ENCODE measurements at places on chromosomes 13 and 19.
A peak's percentile ranks its signal among the peaks of the same experiment; 100 is the strongest.

GRCh38 chr13:26476782-26477142 is 80.7 kb upstream of the WASF3 start:
- DNase-seq: no peak

GRCh38 chr13:37385956-37386670 is 212.5 kb downstream of the POSTN start:
- DNase-seq: no peak

GRCh38 chr19:17035842-17036424 is 9.3 kb upstream of the CPAMD8 start:
- DNase-seq: no peak

DNA sequence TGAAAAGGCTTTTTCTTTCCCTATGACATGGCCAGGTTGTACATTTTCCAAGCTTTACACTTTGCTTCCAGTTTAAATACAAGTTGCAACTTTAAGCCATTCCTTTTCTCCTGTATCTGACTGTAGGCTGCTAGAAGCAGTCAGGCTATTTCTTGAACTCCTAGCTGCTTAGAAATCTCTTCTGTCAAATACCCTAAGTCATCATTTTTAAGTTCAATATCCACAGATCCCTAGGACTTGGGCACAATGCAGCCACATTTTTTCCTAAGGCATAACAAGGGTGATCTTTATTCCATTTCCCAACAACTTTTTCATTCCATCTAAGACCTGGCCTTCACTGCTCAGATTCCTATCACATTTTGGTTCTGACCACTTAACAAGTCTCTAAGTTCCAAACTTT is 142.7 kb upstream of the TUBA3C start:
- no peak for DNase-seq

DNA sequence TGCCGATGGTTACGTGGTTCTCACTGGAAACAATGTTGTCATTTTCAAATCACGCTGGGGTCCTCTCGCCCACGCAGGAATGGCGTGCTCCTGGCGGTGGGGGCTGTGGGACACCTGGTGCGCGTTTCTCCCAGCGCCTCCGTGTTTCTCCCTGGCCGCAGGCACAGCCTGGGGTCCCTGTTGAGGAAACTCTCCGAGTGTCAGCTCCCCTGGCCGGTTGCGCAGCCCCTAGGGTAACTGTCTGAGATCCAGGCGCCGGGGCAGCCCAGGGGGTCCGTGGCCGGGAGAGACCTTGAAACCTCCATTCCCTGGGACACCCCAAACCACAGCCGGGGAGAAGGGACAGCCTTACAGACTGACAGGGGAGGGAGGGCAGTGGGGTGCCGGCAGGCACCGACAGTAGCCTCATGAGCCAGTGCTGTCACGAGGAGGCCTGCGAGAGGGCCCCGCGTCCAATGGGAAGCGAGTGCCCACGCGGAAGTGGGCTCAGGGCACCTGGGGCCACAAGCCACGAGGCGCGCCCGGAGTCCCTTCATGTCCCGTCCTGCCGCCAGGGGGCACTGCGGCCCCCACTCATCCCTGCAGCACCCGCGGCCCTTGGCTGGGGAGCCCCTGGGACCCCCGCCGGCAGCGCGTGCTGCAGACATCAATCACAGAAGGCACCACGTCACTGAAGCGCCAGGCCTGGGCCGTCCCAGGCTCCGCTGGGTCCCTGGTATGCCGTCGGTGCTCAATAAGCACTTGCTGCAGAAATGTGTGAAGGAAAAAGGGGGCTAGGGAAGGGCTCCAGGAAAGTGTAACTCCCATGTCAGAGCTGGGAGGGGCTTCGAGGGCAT is 9.5 kb downstream of the ADAMTSL5 start:
- DNase-seq: peak; percentile 82

DNA sequence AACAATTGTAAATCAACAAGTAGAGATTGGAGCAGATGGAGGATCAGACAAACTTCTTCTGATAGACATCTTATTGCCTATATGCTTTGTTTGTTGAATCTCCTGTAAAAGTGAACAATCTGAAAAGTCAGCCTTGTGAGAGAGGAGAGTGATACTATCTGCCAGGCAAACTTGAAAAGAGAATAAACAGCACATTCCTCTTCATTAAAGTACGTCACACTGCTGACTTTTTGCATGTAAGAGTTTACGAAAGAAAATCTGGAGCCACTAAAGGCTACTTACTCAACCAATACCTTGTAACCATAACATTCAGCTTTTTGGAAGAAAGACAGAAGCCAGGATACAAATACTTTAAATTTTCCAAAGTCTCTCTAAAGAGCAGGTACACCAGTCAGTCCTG is 42.5 kb downstream of the EDNRB start:
- DNase-seq: no peak

DNA sequence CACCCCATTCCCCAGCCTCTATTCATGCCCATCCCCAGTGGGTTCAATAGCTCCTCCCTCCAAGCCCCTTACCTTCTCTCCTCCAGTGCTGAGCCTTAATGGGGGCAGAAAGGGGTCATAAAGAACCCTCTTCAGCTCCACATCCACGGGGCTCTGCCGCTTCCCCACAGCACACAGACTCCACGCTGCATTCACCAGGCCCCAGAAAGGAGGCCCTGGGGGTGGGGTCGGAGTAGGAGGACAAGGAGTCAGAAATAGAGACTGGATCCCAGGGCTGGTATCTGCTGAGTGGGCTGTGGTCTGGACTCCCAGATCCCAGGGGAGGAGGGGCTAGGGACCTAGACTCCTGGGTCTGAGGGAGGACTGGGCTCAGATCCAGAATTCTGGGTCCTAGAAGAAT is 1.6 kb downstream of the CA11 start:
- DNase-seq: no peak

GRCh38 chr19:7149956-7150705 is 80.6 kb downstream of the ZNF557 start:
- DNase-seq: no peak

GRCh38 chr13:114089341-114089740 is 43.1 kb downstream of the RASA3 start:
- peak; percentile 57 for DNase-seq

- no peak for DNase-seq
These were observed 153.9 kb downstream of the TEX29 start for GRCh38 chr13:111474136-111475002.

- DNase-seq: no peak
These were observed 703.7 kb downstream of the UQCRFS1 start for GRCh38 chr19:28509079-28509895.

DNA sequence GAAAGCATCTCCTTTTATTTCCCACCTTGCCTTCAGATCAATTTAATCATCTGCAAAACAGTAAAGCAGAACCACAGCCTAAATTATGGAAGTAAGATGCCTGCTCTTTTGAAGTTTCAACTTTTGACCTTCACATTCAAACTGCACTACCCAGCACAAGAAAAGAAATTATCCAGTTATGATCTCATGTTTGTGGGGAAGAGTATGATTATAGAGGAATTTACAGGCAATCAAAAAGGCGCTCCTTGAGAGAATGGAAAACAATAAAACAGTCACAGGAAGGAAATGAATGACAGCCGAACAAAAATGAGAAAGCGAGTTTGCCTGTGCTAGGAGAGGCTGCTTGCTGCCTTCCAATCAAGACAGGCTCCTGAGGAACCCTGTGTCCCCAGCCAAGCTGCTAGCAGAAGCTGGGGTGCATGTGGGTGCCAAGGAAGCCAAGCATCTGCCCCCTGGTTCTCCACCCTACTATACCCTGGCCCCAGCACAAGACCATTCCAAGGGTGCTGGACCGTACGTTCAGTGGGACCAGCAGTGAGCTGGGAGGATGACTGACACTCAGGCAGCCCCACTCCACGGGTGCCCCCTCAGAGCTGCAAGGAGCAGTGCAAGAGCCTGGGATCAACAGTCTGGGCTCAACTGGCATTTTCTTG is 47.8 kb downstream of the PEPD start:
- peak; percentile 31 for DNase-seq

DNA sequence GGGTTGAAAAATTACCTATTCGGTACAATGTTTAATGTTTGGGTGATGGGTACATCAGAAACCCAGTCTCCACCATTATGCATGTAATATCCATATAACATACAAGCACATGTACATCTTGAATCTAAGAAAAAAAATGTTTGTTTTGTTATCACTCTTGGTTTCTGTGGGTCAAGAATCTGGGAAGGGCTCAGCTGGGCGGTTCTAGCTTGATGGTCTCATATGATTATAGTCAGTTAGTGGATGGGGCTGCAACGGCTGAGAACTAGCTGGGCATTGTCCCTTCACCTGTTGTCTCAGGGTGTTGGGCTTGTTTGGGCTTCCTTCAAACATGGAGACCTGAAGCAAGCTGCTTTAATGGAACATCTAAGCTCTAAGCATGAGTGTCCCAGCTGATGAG is 4.7 kb downstream of the ADGRE3 start:
- no peak for DNase-seq

GRCh38 chr13:23380534-23380933 is 53.0 kb downstream of the SACS start:
- no peak for DNase-seq

- no peak for DNase-seq
These were observed 232.6 kb downstream of the UQCRFS1 start for GRCh38 chr19:28980236-28980868.

DNA sequence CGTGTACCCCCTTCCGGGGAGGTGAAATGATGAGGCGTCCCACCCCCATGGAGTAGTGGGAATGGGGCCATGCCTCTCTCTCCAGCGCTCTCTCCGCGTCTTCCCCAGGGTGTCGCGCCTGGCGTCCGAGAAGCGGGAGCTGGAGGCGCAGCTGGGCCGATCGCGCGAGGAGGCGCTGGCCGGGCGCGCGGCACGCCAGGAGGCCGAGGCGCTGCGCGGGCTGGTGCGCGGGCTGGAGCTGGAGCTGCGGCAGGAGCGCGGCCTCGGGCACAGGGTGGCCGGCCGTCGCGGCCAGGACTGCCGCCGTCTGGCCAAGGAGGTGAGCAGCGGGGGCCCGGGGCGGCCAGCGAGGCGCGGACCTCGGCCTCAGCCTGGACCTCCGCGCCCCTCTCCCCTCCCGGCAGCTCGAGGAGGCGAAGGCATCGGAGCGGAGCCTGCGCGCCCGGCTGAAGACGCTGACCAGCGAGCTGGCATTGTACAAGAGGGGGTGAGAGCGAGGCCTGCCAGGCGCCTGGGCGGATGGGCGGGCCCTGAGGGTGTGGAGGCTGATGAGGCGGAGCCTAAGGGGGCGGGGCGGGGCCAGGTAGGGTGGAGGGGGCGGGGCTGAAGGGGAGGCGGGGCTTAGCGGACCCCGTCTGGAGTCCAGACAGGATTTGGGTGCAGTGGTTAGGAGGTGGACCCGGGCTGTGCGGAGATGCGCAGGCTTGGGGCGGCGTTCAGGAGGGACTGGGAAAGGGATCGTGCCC is 7.7 kb downstream of the PGLYRP1 start:
- peak; percentile 92 for DNase-seq

- no peak for DNase-seq
These were observed 31.2 kb downstream of the RCBTB2 start for GRCh38 chr13:48501705-48502104.

DNA sequence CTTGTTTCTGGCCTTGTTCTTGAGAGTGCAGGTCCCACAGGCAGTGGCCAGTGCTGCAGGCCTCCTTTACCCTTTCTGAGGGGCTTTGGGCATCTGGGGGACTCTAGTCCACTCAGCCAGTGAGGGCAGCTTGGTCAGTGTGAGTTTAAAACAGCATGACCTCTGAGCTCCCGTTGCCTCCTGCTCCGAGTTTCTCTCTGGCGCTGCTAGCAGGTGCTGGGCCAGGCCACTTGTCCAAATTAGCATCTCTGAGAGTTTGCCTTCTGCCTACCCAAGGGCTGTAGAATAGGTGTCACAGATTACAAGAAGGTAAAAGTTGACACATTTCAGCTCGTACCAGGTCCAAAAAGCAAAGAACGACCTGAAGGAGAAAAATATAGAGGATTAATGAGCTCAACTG is 105.9 kb downstream of the SIPA1L3 start:
- DNase-seq: no peak

GRCh38 chr13:108963846-108964600 is 334.6 kb downstream of the MYO16 start:
- DNase-seq: no peak

GRCh38 chr13:29193083-29193482 is 372.9 kb downstream of the MTUS2 start:
- DNase-seq: no peak

GRCh38 chr13:52846567-52847321 is 1.7 kb downstream of the PCDH8 start:
- DNase-seq: peak; percentile 73

GRCh38 chr13:99226513-99226912 is 25.9 kb downstream of the UBAC2 start:
- DNase-seq: no peak

DNA sequence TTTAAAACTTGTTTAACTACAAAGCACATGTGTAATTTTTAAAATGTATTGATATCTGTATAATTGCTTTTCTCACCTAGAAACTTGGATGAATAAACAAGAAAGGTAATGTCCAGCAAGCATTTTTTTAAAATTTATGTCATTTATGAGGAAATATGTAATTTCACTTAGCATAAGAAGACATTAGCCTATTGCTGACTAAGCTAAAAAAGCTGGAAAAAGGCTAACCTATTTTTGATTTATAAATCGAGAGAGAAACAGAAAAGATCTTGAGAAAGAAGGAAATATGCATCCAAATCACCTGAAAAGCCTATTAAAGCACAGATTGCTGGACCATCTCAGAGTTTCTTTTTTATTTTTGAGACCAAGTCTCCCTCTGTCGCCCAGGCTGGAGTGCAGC is 1181.3 kb downstream of the SLITRK1 start:
- no peak for DNase-seq

DNA sequence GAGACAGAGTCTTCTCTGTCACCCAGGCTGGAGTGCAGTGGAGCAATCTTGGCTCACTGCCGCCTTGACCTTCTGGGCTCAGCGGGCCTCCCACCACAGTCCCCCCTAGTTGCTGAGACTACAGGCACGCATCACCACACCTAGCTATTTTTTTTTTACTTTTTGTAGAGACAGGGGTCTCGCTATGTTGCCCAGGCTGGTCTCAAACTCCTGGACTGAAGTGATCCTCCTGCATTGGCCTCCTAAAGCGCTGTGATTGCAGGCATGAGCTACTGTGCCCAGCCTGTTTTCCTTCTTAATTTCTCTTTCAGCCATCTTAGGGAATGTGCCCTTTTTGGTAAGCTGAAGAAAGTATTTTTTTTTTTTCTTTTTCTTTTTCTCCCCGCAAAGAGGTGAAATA is 42.6 kb upstream of the RNF113B start:
- no peak for DNase-seq

GRCh38 chr19:11087870-11088505 is 1.3 kb upstream of the LDLR start:
- no peak for DNase-seq

DNA sequence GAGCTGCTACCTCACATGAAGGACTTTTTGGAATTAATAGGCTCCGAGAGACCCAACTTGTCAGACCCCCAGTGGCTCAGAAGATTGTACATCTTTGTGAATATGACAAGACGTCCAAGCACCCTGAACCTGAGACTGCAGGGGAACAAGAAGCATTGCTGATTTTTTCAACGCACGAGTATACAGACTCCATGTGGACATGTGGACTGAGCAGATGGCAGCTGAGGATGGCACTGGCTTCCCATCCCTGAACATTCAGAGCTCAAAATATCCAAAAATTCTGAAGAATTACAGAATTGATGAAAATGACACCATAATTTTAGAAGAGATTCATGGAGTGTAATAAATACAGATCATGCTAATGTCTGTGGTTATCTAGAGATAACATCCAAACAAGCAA is 254.1 kb downstream of the MZT1 start:
- DNase-seq: no peak

- no peak for DNase-seq
These were observed 1210.2 kb upstream of the ATXN8OS start for GRCh38 chr13:68897331-68897928.

GRCh38 chr13:63446329-63446728 is 2030.7 kb upstream of the PCDH20 start:
- no peak for DNase-seq

- DNase-seq: peak; percentile 73
These were observed 2.0 kb upstream of the TSHZ3 start for GRCh38 chr19:31351056-31351854.

- DNase-seq: no peak
These were observed 46.9 kb downstream of the FNDC3A start for GRCh38 chr13:49022472-49023144.
